ENCODE measurements at places on chromosomes 5 and 9.

DNA sequence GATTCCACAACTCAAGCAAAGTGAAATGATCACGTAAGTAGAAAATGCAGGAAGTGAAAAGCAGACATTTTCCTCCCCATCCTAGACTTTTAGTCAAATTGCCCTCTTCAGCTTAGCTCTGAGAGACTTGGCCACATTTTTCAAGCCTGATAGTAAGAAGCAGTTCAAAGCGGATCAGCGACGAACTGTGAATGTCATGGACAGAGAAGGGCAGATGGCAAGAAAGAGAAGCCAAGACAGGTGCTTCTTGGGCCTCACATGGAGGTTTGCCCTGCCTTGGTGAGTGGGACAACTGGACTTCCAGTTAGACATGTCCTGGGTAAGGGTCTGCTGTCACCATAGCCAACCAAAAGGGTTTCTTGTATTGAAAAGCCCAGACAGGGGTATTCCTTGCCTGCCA, 291.5 kb downstream of the MED10 start:
- no peak for DNase-seq

DNA sequence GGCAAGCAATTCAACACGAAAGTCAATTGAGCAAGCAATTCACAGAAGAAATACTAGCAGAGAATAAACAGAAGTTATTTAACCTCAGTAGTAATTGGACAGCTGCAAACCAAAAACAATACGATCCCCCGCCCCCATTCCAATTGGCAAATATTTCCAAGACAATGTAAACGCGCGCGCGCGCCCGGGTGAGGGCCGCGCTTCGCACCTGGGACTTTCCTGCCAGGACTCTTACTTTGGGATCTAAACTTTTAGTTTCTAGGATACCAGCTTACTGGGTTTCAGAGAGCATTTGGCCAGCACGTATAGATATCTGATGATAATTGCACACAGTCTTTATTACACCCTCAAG, 8.6 kb downstream of the RUFY1 start:
- DNase-seq: peak; percentile 66

DNA sequence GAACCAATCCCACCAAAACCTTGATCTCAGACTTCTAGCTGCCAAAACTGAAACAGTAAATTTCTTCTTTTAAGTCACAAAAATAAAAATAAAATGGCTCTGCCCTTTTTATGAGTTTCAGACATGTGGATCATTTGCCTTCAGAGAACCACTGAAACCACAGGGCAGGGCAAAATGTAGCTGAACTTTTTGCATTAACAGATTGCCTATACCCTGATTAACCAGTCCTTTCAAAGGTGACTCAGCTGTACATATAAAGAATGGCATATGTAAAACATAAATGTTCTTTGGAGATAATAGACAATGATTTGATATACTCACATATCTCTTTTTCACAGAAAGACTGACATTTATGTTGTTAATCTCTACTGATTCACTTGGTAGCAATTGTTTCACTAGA, 187.1 kb upstream of the GRIN3A start:
- no peak for DNase-seq

GRCh38 chr9:134424818-134425217, 98.6 kb downstream of the RXRA start:
- no peak for DNase-seq

GRCh38 chr5:170028124-170028523, 47.8 kb upstream of the INSYN2B start:
- DNase-seq: no peak

DNA sequence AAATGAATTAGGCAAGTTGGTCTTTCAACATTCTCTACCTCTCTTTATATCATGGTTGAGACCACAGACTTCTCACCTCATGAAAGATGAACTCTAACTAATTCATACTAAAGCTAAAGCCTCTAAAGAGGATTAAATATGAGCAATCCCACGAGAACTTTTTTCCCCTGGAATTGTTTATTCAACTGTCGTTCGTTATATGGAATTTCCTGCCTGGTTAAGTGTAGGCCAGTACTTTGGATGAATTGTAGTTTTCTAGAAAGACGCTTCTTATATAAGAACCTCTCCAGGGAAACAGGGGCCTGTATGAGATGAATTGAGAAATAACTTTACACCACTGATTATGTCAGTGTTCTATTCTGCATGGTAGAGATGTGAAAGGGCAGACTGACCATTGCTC, 42.9 kb downstream of the PDCD1LG2 start:
- no peak for DNase-seq

DNA sequence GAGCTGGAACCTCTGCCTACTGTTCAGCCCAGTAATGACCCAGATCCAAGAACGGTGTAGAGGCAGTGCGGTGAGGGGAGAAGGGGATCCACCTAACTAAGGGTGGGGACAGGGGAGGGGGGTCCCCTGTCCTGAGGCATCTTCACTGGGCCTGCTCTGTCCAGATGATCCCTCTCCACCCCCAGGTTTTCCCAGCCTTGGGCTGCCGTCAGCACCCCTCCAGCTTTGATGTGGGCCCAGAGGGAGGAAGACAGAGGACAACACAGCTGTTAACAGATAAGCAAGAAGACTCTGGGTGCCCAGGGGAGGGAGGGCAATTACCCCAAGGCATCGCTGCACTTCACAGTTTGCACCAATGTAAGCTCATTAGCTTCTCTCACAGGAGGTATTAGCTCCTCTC, 19.3 kb downstream of the BICD2 start:
- DNase-seq: no peak

- no peak for DNase-seq
Measured at GRCh38 chr9:71052287-71052686, 69.1 kb downstream of the TRPM3 start.

- DNase-seq: no peak
Measured at GRCh38 chr9:134341306-134341705, 15.1 kb downstream of the RXRA start.

DNA sequence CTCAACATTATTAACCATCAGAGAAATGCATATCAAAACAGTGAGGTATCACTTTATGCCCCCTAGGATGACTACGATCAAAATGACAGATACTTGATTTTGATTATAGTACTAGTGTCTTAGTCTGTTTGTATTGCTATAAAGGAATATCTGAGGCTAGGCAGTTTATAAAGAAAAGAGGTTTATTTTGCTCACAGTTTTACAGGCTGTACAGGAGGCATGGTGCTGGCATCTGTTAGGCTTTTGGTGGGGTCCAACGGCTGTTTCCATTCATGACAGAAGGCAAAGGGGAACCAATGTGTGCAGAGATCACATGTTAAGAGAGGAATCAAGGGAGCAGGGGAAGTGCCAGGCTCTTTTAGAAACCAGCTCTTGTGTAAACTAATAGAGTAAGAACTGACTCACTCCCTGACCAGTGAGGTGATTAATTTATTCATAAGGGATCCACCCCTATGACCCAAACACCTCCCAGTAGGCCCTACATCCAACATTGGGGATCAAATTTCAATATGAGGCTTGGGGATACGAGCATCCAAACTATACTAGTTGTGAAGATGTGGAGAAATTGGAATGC, 16.0 kb upstream of the AFF4 start:
- DNase-seq: no peak

GRCh38 chr5:83740741-83741140, 20.1 kb upstream of the HAPLN1 start:
- DNase-seq: no peak

DNA sequence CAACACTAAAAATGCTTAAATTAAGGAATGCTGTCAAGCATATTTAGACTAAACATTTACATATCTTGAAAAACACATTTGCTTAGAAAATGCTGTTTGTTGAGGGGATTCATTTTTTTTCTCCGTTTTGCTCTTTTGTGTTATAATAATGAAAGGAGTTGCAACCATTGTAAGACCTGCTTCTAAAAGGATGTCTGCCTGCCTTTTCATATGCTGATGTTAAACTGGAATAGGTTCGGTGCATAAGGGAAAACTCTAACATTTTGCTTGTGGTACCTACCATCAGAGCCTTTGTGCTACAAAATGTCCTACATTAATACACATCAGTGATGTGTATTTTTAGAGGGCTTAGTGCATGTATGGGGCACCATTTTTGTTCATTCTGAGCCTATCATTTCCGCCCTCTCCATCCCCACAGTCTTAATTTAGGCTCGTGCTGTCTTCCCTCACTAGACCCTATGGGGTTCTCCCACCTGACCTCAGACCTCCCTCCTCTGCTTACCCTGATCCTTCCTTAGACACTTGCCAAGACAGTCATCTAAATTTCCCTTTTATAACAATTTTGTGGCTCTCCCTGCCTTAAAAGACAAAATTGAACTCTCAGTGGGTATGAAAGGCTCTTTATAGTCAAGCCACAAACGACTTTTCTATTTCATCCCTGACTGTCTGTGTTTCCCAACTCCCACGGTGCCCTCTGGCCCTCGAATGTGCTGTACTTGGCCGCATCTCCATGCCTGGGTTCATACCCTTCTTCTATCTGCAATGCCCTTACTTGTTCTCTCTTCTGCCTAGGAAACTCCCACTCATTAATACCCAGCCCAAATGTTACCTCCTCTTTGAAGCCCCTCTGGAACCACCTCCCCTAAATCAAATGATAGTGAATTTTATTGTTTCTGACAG, 61.2 kb downstream of the CMYA5 start:
- DNase-seq: no peak

DNA sequence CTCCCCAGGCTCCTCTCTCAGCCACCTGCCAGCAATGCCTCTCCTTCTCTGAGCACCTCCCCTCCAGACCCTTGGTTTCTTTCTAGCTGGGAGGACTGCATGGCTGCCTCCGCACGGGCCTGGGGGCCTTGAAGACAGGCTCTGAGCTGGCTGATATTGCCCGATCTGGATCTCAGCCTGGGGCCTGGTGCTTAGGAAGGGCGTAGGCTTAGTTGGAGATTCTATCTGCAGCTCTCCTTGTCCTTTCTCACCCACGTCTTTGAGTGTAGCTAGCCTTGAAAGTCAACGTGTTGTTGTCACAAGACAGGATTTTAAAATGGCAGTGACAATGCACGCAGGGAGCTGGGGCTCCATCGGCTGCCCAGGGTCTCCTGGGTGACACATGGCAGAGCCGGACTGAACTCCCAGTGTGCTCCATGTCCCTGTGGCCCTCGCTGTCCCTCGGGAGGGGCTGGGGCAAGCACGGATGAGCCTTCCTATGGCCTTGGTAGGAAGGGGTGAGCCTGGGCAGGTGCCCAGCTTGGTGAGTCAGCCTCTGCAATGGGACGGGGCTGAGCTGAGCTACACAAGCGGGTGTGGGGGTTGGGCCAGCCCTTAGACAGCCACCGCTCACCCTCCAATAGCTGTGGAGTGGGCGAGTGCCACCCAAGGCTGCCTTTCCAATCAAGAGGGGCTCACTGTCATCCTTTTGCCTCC, 9.4 kb downstream of the ADAMTSL2 start:
- no peak for DNase-seq

DNA sequence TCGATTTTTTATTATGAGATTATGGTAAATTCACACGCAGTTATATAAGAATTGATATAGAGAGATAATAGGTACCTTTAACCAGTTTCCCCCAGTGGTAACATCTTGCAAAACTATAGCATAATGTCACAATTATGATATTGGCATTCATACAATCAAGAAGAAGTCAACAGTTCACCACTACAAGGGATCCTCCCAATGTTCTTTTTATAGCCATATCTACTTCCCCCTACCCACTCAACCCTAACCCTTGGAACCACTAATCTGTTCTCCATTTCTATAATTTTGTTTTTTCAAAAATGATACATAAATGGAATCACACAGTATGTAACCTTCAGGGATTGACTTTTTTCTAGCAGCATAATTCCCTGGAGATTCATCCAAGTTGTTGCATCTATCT, 9.8 kb downstream of the ACTL7B start:
- no peak for DNase-seq

- DNase-seq: no peak
Measured at GRCh38 chr9:74071502-74071901, 425.6 kb upstream of the RORB start.

DNA sequence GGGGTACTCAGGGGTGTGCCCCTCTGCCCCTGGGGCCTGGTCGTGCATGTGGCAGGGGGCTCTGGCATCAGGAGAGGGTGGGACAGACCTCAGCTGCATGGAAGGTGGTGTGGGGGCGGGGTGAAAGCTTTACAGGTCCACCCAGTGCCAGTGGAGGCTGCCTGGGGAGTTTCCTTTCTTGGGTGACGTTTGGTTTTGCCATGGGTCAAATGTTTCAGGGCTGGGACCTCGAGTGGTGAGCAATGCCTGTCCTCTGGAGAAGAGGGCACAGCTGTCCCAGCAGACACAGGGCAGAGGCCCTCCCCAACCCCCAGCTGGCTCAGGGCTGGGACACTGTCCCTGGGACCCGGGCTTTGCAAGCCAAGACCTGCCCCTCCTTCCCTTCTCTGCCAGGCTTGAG, 3.6 kb downstream of the RXRA start:
- DNase-seq: no peak

DNA sequence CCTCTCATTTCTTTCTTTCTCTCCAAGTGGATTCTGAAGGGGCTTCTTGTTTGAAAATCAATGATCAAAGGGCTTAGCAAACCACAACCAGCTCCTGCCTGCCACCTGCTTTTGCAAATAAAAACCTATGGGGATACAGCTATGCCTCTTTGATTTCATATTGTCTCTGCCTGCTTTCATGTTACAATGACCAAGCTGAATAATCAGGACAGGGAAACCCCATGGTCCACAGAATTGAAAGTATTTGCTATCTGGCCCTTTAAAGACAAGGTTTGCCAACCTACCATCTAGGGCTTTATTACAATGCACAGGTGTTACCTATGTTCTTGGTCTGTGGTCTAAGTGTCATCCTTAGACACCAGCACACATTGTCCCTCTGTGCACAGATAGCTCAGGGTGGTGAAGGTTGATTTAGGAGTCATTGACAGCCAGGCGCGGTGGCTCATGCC, 28.8 kb upstream of the PLIN2 start:
- DNase-seq: no peak

GRCh38 chr5:142859037-142859436, 88.9 kb downstream of the ARHGAP26 start:
- DNase-seq: no peak

- no peak for DNase-seq
Measured at GRCh38 chr9:119213471-119213870, 155.8 kb downstream of the BRINP1 start.

- peak; percentile 79 for DNase-seq
Measured at GRCh38 chr9:131747352-131747751, 7.5 kb upstream of the RAPGEF1 start.

- DNase-seq: no peak
Measured at GRCh38 chr5:179128976-179129375, 68.8 kb downstream of the ZNF354C start.

- DNase-seq: no peak
Measured at GRCh38 chr5:123800640-123801039, 288.7 kb downstream of the CSNK1G3 start.

- DNase-seq: no peak
Measured at GRCh38 chr9:131733541-131734061, 6.3 kb downstream of the RAPGEF1 start.

- no peak for DNase-seq
Measured at GRCh38 chr5:53326424-53327153, 153.8 kb upstream of the FST start.

- no peak for DNase-seq
Measured at GRCh38 chr9:131015112-131015511, 6.1 kb downstream of the LAMC3 start.
